D341Med (cell line): ENCODE measurements at places on chromosomes 3 and 15.
A peak's percentile ranks its signal among the peaks of the same experiment; 100 is the strongest.

DNA sequence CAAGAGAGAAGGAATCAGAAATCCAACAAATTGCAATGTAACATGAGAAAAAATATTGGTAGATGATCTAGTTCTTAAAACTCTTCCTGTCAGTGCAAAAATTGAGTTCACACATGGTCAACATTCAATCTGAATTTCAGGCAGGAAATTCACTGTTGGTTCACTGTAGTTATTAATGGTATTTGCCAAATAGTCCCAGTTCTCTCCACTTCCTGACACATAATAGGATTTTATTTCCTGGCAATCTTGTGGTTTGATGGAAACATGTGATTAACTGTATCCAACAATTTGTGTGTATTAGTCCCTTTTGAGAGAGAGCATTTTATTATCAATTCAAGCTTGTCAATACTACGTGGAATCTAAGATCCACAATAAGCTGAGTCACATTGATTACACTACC lies 1103.1 kb downstream of the ROBO2 start:
- no peak for DNase-seq

DNA sequence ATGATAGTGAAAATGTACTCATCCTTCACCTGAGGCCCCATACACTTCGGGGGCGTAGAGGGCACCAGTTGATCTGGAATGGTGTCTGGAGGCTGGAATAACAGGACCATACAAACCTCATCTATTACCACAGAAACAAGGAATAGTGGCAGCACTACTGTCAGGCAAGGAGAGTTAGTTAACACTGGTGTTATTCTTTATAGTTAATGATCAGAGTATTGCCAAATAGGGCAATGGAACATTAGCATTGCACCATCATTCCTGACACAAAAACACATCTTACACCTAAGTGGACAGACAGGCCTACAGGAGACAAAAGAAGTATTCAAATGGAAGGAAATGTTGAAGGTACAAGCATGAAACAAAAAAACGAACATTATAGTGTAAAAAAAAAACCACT lies 137.0 kb upstream of the UBP1 start:
- no peak for DNase-seq

DNA sequence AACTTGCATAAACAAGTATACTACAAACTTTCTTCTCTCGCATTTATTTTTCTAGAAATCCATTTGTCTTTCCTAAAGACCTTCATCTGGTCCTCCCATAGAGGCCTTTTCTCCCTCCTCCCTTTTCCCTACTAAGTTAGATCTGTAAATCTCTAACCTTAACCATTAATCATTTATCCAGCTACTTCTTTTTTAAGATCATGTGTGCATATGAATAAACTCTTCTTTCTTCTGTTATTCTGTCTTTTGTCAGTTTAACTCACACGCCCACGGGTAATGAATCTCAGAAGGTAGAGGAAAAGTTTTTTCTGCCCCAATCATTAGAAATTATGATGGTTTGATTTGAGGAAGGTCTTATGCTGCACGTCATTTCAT lies 48.7 kb upstream of the FHIT start:
- no peak for DNase-seq

DNA sequence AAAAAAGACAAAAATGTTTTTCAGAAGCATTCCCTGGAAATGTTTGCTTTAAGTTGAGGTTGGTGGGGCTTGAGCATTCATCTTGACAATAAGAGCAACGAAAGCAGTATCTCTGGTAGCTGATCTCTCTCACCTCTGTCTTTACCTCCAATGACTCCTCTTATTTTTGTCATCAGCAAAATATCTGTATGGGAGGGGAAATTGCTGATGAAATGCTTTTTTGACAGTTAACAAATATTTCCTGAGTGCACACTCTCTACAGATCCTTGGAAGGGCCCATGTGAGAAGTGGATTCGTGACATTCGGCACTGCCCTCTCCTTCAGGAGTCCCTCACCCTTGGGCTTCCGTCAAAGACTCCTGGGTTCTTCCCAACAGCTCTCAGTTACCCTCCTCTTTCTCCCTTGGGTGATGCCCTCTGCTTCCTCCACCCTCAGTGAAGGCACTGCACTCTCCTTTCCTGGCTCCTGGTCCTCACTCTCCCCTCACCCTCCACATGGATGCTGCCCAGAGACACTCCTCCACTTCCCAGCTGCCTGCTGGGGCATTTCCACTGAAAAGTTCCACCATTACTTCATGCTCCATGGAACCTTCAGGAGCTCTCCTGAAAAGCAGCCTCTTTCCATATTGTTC lies 2.9 kb upstream of the CGNL1 start:
- DNase-seq: no peak

DNA sequence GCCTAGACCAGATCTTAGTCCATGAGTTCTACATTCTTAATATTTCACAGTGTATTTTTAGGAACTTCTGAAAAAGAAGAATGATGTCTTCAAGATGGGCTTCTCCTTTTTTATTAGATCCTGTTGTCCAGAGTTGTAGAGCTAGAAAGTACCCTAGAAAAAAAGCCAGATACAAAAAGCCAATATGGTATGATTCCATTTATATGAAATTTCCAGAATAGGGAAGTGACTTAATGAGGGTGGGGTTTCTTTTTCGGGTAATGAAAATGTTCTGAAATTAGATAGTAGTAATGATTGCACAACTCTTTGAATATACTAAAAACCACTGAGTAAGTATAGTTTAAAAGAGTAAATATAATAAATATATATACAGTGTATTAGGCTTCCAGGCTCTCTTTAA lies 116.9 kb downstream of the NFKBIZ start:
- DNase-seq: no peak

DNA sequence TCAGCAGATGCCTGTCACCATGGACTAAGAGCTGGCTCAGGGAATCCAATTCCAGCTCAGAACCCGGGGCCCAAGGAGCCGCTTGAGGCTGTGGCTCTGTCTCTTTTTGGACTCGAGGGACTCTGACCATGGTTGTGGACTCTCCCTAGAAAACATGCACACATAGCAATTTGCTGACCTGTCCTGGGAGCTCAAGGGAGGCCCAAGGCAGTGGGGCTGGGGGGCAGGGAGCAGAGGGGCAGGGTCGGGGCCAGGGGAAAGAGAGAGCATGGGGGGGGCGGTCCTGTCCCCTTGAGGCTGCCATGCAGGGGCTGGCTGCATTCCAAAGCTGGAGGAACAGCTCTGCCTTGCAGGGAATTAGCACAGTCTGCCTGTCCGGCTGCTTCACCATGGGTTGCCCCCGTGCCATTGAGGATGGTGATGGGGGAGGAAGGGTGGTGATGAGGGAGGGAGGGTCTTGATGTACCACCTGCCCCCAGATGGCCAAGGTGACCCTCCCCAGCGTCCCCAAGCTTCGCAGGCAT lies 190.1 kb downstream of the GOLGA6L6 start:
- DNase-seq: peak; percentile 33

DNA sequence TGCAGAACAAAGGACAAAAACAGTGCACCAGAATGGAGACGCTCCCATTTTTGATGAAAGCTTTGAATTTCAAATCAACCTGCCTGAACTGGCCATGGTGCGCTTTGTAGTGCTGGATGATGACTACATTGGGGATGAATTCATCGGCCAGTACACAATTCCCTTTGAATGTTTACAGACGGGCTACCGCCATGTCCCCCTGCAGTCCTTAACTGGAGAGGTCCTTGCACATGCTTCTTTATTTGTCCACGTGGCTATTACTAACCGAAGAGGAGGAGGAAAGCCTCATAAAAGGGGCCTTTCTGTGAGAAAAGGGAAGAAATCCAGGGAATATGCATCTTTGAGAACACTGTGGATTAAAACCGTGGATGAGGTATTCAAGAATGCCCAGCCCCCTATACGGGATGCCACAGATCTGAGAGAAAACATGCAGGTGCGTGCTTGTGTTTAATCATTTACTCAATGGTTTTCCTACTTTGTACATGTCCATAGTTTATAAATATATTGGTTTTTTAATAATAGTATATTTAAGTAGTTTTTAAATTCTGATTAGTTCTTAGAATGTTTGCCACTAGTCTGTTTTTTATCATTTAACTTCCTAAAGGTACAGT lies 127.1 kb downstream of the PLCL2 start:
- DNase-seq: no peak

GRCh38 chr3:38950581-38950980 lies 101.2 kb downstream of the SCN11A start:
- DNase-seq: no peak

DNA sequence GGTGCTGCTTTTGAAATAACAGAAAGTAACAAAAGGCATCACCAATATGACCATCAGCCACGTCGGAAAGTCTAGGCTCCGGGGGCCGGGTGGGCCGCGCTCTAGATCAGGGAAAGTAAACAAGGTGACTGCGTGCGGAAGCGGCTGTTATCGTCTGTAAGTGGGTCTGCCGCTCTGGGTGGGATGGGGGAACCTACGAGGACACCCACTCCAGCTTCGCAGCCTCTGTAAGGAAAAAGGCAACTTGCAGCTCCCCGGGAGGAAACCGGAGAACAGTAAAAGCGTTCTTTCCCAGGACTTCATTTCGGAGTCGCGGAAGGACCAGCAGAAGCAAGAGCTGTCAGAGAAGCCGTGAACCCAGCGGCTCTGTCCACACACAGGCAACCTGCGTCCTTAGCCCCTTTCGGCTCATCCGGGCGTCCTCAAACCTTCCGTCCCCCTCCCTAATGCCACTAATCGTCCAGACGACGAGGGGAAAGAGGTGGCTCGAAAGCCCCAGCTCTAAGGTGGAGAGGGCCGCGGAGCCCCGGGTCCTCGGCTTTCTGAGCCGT lies 461 bp downstream of the XRN1 start:
- no peak for DNase-seq

DNA sequence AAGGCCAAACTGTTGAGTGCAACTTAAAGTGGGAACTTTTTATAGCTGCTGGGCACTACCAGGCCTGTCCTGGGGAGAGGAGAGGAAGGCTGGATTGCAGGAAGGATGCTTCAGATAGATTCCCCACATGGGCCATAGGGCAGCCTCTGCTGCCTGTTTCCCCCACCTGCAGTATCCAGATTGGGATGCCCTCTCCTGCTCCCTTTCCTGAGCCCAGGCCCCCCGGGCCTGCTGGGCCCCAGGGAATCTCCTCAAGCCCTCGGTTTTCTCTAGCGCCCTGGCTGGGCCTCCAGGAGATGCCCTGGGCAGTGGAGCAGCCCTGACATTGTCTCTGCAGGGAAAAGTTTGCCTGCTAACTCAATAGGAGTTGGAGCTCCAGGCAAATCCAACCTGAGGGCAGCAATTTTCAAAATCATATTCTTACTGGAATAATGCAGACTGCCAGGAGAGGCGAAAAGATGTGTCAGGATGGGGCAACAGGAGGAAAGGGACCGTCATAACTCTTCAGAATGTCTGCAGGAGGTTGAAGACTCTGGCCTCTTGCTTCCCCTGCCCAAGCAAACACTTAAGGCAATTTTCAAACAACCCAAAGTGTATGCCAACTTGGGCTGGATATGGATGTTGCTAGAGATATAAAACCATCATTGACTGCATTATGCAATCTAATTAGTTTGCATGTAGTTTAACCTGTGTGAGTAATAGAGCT lies 4.4 kb downstream of the NR2F2 start:
- no peak for DNase-seq

- peak; percentile 24 for DNase-seq
Measured at GRCh38 chr15:85755471-85755870, 39.3 kb downstream of the KLHL25 start.

DNA sequence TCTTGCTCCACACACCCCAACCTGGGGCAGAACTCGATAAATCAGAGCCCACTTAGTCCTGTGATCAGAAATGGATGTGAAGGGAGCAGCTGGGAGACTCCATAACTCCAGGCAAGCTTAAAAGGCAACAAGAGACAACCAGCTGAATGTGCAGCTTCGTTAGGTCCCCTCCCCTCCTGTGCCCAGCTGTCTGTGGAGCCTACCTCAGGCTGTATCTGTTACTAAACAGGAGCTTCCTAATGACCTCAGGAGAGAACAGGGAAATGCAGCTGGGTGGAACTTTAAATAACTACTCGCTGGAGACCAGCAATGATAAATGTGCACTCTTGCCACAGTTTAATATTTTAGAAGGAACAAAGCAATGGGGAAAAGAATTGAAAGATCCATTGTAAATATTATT lies 25.9 kb downstream of the SLC9A9 start:
- DNase-seq: no peak

- DNase-seq: no peak
Measured at GRCh38 chr15:84023636-84024035, 211.9 kb upstream of the GOLGA6L4 start.

DNA sequence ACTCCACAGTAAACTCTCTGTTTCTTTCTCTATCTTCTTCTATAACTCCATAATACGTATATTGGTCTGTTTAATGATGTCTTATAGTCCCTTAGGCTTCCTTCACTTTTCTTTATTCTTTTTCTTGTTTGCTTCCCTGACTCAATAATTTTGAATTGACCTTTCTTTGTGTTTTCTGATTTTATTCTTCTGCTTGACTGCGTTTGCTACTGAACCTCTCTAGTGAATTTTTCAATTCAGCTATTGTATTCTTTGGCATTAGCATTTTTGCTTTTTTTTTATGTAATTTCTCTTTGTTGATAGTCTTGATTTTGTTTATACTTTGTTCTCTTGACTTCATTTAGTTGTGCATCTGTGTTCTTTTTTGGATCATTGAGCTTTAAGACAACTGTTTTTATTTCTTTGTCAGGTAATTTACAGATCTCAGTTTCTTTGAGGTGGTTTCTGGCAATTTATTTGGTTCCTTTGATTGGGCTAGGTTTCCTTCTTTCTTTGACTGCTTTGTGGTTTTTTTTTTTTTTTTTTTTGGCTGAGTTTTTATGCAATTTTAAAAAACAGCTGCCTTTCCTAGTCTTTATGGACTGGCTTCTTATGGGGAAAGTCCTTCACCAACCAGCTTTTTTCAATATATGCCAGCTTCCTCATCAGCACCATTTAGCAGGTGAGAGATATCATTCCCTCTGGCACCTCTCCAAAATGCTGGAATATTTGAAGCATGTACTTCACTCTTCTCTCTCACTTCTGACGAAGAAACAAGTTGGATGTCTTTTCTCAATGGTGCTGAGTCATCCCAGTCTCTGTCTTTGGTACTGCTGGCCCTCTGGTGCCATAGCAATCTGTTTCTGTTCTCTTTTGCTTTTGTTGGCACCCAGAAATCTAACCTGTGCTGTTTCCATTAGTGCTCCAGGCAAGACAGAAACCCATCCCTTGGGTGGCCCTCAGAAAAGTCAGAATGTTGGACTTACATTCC lies 17.6 kb downstream of the RSRC1 start:
- no peak for DNase-seq

DNA sequence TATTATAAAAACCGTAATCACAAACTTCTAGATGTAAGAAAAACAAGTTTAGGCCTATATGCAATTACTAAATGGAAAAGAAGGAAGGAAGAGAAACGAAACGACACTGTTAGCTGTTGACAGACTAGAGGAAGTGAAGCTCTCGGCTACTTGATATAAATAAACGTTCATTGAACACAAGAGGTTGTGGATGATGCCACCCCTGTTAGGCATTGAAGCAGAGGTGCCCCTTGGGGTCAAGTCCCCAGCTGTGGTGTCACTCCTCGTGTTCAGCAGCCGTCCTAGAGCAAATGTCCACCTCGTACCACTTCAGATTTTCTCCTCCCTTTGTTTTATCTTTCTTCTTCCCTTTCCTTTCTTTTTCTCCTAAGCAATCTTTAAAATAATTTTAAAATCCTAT lies 146.5 kb upstream of the UBE2E1 start:
- DNase-seq: no peak

- DNase-seq: no peak
Measured at GRCh38 chr3:63991666-63992065, 31.6 kb downstream of the PSMD6 start.

GRCh38 chr15:40052604-40053003 lies 13.6 kb upstream of the SRP14 start:
- DNase-seq: no peak

- no peak for DNase-seq
Measured at GRCh38 chr3:115397433-115397832, 225.9 kb upstream of the GAP43 start.
